Stimulated activated CD4-positive, alpha-beta T cell treated with anti-CD3 and anti-CD28 coated beads, TNF-alpha, amount 100 ng/mL, for 1 hour (primary cell): ENCODE measurements at places on chromosomes 4 and X.

DNA sequence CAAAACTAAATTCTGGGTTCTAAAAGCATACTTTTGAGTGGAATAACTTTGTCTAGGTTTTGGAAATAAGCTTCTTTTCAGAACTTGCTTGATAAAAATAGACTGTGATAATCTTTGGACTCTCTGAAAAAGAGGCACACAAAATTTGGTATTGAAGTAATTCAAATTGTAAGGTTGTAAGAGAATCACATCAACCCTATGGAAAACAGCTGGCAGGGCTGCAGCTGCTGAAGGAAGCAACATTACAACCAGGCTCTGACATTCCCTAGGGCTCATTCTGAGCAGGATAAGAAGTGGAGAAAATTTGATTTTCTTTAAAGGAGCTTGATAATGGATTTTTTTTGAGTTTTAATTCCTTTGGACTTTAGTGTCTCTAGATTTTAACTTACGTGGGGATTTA is 147.6 kb downstream of the FSTL5 start:
- no peak for DNase-seq

DNA sequence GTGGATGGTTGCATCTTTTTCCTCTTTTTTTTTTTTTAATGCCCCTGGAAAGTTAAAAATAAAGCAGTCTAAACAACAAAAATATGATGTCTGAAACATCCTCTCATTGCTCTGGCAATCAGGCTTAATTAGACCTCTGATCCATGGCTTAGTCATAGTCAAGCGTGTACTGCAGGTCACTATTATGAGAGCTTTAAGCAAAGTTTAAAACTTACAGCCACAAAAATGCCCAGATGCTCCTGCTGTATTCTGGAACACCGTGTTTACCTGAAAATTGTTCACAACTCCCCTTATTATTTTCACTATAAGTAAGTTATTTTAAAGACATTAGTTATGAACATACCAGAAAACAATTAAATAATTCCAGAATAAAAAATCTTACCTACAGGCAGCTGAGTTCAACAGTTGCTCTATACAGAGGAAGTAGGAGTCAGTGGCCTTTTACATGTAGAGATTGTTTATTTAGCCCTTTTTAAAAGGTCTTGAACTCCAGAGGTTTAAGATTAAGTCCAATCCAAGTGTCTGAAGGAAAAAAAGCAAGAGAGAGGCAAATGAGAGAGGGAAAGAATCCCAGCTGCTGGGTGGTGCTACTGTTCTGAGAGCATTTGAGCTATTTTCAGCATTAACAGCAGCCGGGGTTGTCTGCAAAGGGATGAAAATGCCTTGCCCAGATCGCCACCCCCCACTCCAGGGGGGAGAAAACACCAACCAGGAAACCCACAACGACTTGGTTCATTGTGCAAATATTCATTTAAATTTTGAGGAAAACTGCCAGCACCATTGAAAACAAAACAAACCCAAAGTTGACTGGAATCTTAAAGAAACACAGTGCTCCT is 36.9 kb downstream of the SORBS2 start:
- no peak for DNase-seq

DNA sequence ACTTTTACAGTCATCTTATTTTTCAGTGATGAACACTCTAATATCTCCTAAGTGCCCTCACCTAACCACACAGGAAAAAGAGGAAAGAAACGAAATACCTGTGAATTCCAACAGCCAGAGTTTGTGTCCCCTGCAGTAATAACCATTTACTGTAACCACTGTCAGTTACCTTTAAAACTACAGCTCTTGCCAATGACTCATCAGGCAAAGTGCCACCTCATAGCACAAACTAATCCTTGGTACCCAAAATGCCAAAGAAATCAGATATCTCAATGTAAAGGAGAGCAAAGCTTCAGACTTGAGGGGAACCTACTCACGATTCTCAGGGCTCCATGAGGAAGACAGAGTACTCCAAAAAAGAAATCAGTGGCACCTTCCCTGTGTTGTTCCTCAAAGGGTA is 146.5 kb downstream of the NDST3 start:
- no peak for DNase-seq

- DNase-seq: no peak
Observed at GRCh38 chr4:88102026-88102425, 56.4 kb downstream of the ABCG2 start.

GRCh38 chr4:5772528-5773270 is 61.7 kb downstream of the EVC start:
- DNase-seq: no peak

- DNase-seq: peak; percentile 12
Observed at GRCh38 chrX:150486011-150486410, 82.4 kb upstream of the MTM1 start.

DNA sequence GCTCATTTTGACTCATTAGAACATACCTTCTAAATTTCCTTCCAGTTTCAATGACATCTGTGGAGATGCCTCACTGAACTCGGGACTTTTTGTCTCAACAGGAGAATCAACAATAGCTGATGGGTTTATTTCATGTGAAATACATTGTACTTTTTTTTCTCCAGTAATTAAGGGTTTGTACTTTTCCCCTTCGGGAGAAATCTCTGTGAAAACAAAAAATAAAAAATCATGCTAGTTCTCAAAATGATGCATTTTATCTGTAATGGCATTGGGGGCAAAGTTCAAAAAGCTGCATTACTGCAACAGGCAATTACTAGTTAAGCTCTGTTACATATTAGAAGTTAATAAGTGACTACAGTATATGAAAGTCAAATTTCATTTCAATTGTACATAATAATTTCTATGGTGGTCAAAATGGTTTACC is 167.3 kb upstream of the SH3RF1 start:
- DNase-seq: no peak
